ENCODE measurements at places on chromosomes 16 and 17.
A peak's percentile ranks its signal among the peaks of the same experiment; 100 is the strongest.

GRCh38 chr16:9258423-9259051 lies 167.1 kb downstream of the HAPSTR1 start:
- DNase-seq = peak; percentile 6

DNA sequence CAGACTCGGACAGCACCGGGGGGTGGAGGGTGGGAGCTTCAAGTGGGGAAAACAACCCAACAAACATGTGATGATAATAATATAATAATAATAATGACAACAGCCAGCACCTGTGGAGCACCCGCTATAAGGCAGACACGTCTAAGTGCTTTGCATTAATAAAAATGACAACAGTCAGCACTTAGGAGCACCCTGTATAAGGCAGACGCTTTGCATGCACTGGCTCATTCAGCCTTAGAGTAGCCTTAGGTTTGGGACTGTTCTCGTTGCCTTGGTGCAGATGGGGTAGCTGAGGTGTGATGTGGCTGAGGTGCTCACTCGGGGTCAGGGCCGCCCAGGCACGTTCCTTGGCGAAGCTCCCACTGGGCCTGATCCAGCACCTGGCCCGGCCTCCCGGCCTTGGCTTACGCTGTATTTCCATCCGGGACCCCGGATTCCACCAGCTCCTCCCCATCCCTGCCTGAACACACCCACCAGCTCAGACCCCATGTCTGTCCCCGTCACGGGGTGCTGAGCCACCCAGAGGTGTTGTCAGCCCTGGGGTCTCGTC lies 144.0 kb upstream of the CIBAR2 start:
- DNase-seq = no peak

DNA sequence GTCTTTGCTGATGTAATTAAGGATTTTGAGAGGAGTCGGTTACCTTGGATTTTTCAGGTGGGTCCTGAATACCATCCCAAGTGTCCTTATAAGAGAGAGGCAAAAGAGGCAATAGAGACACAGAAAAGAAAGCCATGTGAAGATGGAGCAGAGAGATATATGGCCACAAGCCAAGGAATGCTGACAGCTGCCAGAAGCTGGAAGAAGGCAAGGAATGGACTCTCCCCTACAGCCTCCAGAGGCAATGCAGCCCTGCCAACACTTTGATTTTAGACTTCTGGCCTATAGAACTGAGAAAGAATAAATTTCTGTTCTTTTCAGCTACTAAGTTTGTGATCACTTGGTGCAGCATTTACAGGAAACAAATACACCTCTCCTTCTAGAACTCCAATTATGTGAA lies 8.2 kb upstream of the RNFT1 start:
- no peak for DNase-seq

DNA sequence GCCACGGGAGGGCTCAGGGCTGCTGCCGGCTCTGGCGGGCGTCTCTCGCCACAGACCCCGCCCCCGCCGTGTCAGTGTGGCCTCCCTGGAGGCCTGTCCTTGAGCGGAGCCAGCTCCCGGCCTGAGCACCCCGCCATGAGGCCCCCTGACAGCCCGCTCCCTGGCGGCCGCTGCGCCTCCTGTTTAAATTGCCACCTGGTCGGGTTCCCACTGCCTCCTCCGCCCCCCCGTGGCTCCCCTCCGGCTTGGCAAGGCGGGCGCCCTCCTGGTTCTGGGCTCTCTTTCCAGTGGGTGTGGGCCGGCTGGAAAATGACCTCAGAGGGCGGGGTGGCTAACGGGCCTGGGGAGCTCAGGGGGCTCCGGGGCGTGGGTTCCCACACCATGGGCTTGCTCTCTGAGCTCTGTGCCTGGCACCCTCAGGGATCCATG lies 42.1 kb upstream of the SSTR5 start:
- no peak for DNase-seq

- DNase-seq = peak; percentile 17
Measured at GRCh38 chr17:63772801-63773271, 561 bp downstream of the CCDC47 start.

DNA sequence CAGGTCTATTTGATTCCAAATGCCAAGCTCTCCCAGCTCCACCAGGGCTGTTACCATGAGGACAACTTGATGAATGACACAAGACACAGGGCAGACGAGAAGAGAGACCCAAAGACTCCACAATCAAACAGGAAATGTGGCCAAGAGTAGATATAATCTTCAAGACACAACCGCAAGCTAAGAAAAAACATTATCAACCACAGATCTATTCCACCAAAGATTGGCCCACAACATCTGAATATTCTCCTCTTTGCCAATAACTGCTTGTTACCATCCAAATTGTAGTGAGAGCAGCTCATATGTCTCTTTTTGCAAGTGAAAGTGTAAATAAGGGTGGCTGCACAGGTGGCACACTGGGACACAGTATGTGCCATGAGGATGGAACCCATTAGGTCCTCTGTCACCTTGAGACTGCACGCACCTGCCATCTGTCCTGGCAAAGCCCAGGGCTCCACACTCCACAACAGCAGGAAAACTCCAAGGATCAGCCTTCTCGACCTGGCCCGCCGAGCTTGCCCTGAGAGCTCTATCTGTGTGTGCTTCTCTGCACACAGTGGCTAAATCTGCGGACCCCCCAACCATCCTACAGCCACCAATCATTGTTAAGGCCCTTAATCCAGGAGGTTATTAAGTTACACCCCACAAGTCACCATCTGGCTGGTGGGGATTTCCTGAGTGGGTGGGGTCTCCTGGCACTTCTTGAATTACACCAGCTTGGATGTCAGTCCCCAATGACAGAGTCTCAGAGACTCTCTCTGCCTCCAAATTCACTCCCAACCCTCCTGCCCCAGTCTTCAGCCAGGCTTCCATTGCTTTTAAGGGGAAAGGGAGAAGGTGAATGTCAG lies 50.5 kb downstream of the DYNLRB2 start:
- no peak for DNase-seq

- no peak for DNase-seq
Measured at GRCh38 chr17:49779156-49779738, 9.2 kb upstream of the KAT7 start.

- DNase-seq = no peak
Measured at GRCh38 chr16:87371261-87371866, 12.2 kb downstream of the FBXO31 start.

GRCh38 chr16:49352892-49353291 lies 20.7 kb upstream of the C16orf78 start:
- peak; percentile 10 for DNase-seq

DNA sequence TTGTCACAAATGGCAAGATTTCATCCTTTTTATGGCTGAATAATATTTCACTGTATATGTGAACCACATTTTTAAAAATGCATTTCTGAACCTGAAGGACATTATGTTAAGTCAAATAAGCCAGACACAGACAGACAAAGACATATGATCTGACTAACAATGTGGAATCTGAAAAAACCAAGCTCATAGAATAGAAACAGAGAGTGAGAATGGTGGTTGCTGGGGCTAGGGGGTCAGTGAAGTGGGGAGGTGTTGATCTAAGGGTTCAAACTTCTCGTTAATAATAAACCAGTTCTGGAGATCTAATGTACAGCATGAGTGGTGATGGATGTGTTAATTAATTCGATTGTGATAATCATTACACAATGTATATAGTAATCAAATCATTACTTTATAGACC lies 475.1 kb downstream of the WWOX start:
- no peak for DNase-seq

DNA sequence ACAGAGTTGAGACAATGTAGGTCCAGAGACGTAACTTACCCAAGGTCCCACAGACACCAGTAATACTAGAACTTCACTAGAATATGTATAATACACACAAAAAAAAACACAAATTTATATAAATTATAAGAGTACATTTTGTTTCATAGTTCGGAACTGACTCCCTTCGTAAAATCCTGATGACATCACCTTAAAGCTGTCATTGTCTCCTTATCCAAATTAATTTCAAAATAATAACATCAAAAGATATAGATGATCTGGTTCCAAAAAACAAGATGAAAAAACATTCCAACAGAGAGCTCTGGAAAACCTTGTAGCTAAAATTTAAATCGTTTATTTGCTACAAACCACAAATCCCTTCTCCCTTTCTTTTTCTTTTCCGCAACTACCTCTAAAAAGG lies 10.0 kb downstream of the FBXL20 start:
- DNase-seq = no peak

DNA sequence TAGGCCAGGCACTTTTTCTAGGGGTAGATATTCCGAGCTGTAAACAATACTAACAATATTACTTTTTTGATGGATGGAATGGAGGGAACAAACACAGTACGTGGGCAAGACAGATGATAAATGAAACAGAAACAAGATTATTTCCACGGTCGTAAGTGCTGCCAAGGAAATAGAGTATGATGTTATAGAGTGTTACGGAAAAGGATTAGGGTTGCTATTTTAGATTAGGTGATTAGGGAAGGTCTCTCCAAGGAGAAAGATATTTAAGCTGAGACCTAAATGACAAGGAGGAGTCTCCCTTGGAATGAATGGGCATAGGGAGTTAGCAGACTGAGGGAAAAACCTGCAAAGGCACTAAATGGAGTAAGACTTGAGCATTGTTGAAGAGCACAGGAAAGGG lies 8.3 kb downstream of the ADPRM start:
- no peak for DNase-seq

DNA sequence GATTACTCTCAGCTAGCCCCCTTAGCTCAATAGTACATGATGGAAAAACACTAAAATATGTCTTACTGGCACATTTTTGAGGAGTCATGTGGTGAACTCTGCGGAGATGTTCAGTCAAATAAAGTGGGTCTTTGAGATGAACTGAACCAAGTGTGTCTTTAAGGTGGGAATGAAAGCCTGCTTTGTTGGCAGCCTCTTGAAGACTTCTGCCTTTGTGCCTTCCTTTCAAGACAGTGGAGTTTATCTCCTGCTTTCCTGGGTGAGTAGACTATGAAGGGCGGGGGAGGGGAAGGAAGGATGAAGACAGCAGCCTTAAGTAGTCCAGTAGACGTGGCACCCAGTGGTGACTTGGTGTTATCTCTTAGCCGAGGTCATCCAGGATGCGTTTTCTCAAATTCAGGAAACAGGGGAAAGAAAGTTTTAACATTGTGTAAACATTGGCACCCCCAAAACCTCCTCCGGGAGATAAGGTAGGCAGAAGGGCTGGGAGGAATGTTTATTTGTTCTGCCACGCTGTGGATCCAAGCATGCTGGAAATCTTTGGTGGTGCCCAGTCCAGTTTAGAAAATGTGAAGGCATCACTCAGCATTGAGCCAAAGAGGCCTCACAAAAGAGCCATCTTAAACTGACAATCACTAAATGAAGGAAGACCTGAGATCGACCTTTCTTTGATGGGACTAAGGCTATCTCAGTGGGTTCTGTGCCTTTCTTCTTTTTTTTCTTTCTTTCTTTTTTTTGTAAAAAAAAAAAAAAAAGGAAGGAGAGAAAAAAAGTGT lies 220.6 kb downstream of the FTO start:
- DNase-seq = no peak

GRCh38 chr17:16304830-16305229 lies 48.4 kb downstream of the CENPV start:
- DNase-seq = no peak

- no peak for DNase-seq
Measured at GRCh38 chr17:81398176-81398831, 3.0 kb downstream of the BAHCC1 start.

- DNase-seq = no peak
Measured at GRCh38 chr17:2309338-2310154, 5.8 kb downstream of the SRR start.

DNA sequence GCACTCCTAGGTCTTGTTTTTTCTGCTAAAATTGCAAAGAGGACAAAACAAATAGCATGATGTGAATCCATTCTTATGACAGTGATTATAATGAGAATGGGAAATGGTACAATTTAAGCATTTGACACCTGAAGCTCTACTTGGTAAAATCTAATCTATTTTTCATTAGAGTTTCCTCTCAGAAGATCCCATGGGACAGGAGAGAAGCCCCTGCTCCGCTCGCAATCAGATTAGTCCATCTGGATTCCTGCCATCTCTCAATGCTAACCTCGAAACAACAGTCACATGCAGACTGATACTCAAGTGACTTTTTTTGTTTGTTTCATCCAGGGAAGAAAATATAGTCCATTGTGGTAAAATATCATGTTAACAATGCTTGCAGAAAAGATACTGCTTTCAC lies 107.4 kb upstream of the TOM1L1 start:
- no peak for DNase-seq

DNA sequence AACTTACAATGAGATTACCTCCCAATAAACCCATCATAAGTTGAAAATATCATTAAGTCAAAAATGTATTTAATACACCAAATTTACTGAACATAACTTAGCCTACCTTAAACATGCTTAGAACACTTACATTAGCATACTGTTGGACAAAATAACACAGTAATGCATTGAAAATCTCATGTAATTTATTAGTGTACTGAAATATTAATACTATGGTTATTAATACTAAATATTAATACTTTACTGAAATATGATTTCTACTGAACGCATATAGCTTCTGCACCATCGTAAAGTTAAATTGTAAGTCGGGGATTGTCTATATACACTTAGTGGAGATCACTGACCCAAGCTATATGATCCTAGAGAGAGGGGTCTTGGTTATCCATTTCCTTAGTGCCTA lies 4.3 kb downstream of the USP32 start:
- no peak for DNase-seq

DNA sequence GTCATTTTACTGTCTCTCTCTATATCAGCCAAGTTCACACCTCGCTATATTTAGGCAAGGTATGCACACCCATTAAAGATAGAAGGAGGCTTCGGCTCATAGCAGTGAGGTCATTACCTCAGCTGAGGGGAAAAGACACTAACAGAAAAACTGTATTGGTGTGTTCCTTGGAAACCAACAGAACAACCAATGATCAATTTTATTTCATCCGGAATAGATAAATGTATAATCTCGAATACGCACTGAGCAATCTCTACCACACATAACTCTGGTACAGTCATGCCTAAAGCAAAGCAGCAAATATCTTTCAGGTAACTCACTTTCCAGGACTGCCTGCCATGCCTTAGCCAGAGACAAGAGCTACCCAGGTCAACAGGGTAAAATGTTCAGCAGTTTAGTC lies 109.9 kb upstream of the CORO6 start:
- DNase-seq = no peak

GRCh38 chr17:78130437-78131101 lies at the start of gene TMC8:
Gene TMC8, plus strand, starts transcription at chr17:78130771. Its CDS starts 818 bp downstream, at chr17:78131589.
- DNase-seq = no peak

- no peak for DNase-seq
Measured at GRCh38 chr16:70161350-70161749, 12.2 kb upstream of the CLEC18C start.

DNA sequence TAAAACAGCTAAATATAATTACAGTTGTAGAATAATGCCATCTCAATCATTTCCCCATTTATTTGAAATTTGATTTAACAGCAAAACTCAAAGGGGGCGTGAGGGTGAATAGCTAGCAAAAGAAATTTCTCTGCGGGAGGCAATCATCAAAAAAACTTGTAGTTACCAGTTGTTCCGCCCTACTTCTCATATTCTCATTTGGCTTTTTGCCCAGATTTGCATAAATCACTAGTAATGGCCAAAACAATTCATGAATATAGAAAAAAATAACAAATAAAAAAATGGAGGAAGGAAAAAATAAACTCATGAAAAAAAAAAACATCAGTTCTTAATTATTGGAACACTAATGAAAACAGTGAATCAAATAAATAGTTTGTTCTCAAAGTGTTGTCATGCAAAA lies 722.6 kb upstream of the KIF2B start:
- no peak for DNase-seq
